Right ventricle myocardium inferior (tissue), 1 donor: ENCODE measurements at places on chromosomes 11 and 22. TPM values are rescaled to one million over a fixed set of nuclear protein-coding genes. Genes with fewer than 3 reads are reported as not detected.
A peak's percentile ranks its signal among the peaks of the same experiment; 100 is the strongest.

C11orf97 gene
- not detected for total RNA-seq

VPREB1 gene
- not detected for total RNA-seq

LRRC32 gene
- total RNA-seq, result 32.5 TPM

BARX2 gene
- not detected for total RNA-seq

GRCh38 chr22:50691521-50691920 is 18.9 kb downstream of the SHANK3 start:
- no peak for DNase-seq

DNA sequence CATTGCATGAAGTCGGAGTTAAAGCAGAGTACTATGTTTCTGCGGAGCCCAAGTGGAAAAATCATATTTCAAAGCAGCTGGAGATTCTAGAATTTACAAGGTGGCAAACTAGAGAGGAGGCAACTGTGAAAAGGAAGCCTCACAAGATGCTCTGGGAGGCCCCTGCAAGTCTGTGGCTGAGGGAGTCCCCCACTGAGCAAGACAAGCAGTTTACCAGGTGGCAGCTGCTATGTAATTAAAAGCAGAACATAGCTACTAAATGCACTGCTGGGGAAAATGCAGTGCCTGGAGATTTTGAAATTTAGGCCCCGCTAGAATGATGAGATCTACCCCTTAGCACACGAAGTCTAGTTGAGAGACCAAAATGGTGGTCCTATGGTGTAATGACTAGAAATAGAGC is 728.0 kb downstream of the OPCML start:
- no peak for DNase-seq

- DNase-seq, result no peak
Observed at GRCh38 chr11:42251984-42252383, 792.5 kb upstream of the LRRC4C start.

DNA sequence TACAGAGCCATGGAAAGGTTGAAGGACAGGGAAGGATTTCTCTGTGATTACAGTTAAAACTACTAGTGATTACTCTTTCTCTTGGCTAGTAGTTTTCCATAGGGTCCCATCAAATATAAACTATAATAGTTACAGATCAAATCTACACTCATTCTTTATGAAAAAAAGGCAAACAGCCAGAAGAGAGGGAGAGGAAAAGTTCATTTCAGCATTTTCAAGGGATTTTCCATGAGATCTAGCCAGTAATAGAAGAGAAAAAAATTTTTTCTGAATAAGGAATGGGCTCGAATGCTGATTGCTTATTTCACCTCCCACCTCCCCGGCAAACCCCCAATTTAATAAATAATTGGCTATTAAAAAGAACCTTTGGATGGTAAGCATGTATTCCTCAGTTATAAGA is 74.8 kb upstream of the BLID start:
- DNase-seq, result no peak

DNA sequence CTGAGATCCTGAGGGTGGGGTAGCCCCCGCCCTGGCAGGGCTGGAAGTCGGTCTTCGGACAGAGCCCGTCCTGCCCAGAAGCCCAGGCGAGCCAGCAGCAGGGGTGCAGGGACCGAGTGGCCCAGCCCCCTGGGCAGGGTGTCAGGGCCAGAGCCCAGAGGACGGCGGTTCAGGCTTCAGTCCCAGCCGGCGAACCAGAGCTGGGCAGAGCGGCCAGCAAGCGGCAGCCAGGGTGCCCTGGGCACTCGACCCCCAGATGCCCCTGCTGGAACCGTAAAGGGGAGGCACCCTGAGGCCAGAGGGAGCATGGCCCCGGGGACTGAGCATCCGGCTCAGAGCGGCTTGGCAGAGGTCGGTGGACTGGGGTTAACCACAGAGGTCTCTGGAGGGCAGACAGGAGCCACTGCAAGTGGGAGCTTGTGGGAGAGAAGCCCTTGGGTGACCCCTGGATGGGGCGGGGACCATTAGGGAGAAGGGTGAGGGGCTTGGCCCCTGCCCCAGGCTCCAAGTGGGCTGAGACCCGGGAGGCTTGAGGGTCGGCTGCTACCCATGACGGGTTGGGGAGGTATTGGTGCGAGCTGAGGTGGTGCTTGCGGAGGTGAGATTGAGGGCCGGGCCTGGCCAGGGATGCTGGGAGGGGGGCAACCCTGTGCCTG is 15.9 kb downstream of the LSP1 start:
- peak; percentile 69 for DNase-seq

- no peak for DNase-seq
Observed at GRCh38 chr22:19916941-19917340, 24.6 kb upstream of the COMT start.

- DNase-seq, result no peak
Observed at GRCh38 chr11:72673284-72673942, 809 bp downstream of the PDE2A start.

- peak; percentile 80 for DNase-seq
Observed at GRCh38 chr22:41998361-41999261, at the start of gene WBP2NL. TSS of gene WBP2NL (plus strand) at chr22:41998788. CDS start at chr22:41998819, 31 bp downstream.

DNA sequence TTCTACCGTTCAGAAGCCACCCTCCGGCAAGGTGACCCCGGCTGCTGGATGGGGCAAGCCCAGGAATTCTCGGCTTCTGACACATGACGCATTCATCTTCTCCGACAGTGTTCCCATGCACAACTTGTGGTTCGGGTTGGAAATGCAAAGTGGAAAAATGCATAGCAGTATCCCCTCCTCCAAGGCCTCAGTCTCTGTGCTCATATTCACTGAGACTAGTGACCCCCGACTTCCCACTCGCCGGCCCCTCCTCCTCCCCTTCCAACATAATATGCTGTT is 70.0 kb upstream of the NTM start:
- no peak for DNase-seq

DNA sequence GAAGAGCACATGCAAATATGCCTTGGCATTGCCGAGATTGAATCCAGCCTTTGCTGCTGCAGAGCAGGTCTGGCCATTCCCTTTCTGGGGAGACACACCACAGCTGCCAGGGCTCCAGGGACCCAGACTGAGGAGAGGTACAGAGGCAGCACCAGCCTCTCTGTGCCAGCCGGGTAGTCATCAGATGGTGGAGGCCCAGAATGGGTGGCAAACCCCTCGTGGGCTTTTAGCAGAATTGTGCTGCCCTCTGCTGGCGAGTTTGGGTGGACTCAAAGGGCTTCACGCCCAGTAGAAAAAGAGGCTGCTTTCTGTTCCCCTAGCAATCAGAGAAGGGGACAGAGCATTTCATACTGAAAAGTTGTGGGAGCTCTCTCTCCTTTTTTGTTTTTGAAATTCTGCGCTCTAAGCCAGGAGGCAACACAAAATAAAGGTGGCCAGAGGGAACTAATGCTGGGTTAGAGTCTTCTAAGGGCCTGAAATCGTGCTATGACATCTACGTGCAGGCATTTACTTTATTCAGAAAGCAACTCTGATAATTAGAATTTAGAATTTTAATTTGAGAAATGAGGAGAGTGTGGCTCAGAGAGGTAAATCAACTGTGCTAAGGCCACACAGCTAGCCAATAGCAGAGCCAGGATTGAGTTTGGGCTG is 158.8 kb upstream of the NAV2 start:
- DNase-seq, result no peak

- DNase-seq, result no peak
Observed at GRCh38 chr11:61669417-61669816, 10.8 kb upstream of the DAGLA start.

DNA sequence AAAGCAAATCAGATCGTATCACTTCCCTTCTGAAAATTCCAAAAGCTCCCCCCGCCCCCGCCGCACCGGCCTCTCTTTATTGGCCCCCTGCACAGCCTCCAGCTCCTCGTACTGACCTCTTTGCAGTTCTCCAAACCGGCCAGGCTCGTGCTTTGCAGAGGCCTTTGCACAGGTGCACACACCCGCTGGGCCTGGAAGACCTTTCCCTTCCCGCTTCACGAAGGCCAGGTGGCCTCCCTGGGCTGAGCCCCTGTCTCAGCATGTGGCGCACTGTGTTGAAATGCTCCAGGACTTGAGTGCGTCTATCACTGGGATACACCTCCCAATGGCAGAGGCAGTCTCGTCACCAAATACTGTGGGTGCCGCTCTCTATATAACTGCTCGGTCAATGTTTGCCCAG is 13.2 kb upstream of the ADA2 start:
- DNase-seq, result no peak

DNA sequence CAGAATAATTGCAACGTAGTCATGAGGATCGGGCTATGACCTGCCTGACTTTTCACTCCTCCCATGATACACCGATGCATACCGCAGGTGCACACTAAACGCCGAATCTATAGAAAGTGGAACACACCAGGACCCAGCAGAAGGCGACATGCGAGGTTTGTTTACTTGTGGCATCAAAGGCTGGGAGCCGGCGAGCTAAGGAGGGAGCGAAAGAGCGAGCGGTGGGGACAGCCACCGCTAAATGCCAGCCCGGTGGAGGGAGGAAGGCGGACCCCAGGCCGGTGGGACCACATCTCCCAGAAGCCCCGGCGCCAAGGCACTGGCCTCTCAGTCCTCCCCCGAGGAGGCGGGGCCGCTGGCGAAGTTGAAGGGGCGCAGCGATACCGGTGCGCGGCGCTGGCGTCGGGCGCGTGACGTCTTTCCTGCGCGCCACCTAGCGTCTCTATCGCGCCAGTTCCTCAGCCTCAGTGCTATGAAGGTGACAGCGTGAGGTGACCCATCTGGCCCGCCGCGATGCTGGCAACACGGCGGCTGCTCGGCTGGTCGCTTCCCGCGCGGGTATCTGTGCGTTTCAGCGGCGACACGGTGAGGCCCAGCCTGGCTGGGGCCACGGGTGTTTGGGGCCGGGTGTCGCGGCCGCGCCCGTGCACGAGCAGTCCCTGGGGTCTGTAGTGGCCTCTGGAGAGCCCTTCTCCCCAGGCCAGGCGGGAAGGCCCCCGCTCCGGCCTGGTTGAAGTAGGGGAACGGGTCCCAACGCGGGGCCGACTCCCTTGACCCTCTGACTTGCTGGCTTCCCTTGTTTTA is at the start of gene NDUFV1:
Gene NDUFV1, plus strand, starts transcription at position 445 of the 804 bp plus-strand sequence. Its CDS starts 69 bp downstream, at position 514.
- peak; percentile 99 for DNase-seq

- DNase-seq, result no peak
Observed at GRCh38 chr22:42879371-42880021, 22.4 kb upstream of the ARFGAP3 start.

- DNase-seq, result no peak
Observed at GRCh38 chr11:86374586-86374985, at the start of gene CCDC81. TSS of gene CCDC81 (plus strand) at chr11:86374887. CDS start at chr11:86375164, 277 bp downstream.

DNA sequence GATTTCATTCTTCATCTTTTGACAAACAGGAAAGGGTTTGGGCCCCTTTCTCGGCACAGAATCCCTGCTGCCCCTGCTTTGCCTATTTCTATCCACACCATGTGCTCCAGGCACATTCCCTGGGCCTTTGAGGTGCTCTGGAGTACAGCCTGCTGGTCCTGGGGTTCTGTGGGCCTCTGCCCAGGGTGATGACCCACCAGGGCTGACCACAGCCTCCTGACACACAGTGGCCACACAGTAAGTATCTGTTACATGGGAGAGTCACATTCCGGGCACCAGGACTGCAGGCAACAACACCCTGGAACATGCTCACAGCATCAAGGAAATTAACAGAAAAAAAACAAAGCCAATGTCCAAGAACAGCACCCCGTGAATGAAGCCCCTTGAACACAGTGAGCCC is 39.1 kb downstream of the SCUBE2 start:
- DNase-seq, result no peak

DNA sequence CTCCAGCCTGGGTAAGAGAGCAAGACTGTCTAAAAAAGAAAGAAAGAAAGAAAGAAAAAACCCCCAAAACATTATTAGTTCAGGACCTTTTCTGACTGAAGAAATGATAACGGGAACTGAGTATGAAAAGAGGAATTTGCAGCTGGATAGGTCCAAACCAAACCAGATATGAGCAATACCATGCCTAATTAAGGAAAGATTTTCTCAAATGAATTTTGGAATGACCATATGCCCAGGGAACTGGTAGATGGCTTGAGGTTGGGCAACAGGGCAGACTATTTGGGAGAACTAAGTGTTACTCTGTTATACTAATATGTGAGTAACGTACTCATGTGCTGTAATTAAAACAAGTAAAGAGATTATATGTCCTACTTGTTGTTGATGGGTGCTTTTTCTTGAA is 186.1 kb downstream of the TMEM135 start:
- no peak for DNase-seq

DNA sequence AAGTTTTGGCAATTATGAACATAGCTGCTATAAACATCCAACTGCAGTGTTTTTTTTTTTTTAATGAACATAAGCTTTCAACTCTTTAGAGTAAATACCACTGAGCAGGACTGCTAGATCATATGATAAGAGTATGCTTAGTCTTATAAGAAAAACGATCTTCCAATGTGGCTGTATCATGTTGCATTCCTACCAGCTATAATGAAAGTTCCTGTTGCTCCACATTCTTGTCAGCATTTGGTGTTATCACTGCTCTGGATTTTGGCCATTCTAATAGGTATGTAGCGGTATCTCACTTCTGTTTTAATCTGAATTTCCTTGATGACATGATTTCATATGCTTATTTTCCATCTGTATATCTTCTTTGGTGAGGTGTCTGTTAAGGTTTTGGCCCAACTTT is 50.4 kb downstream of the PDGFD start:
- DNase-seq, result no peak

DNA sequence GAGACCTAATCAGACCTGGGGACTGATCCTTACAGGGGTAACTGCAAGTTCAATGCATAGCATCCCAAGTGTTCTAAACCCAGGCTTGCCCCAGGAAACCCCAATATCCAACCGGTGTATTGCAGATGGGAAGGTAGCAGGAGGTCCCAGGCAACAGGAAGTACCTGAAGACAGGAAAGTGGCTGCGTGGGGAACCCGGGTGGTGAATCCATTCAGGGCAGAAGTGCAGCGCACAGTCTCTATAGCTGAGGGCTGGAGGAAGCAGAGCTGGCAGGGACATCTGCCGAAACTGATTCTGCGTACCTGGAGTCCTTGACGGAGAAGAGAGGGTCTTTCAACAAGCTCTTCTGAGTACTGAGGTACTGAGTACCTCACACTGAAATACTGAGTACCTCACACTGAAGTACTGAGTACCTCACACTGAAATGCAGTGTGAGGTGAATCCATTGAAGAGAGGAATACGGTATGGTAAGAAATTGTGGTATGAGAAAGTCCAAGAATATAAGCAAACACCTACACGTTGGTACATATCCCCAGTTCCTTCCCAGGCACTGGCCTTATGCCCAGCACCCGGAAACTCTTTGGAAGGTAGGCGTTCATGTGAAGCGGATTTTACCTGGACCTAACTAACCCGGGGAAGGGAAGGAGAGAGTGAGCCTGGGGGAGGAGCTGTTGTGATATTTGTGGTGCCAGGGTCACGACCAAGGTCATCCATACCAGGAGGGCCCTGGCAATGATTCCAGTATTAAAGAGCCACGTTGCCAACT is 20.1 kb downstream of the SCN4B start:
- DNase-seq, result no peak

GRCh38 chr11:131025421-131026125 is 109.3 kb upstream of the SNX19 start:
- DNase-seq, result no peak

- DNase-seq, result no peak
Observed at GRCh38 chr11:77197626-77198320, 69.7 kb downstream of the MYO7A start.

GRCh38 chr22:44402196-44403111 is 89.7 kb upstream of the SHISAL1 start:
- no peak for DNase-seq

DNA sequence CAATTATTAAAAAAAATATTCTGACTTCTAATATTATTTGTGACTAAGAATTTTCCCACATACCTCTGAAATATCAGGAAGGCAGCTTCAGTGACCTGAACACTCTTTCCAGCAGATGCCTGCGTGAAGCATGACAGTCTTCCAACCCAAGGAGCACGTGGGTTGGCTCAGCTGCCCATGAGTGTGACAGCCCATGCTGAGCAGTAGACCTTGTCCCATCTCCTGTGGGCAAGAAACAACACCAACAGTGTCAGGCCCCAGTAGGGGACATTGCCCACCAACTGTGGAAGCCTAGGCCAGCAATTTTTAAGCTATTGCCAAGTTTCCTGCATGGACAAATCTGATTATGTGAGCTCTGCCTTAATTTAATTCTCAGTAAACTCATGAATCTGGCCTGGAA is 66.4 kb upstream of the OLFML1 start:
- DNase-seq, result no peak
